ENCODE measurements at places on chromosomes 2 and 18.

DNA sequence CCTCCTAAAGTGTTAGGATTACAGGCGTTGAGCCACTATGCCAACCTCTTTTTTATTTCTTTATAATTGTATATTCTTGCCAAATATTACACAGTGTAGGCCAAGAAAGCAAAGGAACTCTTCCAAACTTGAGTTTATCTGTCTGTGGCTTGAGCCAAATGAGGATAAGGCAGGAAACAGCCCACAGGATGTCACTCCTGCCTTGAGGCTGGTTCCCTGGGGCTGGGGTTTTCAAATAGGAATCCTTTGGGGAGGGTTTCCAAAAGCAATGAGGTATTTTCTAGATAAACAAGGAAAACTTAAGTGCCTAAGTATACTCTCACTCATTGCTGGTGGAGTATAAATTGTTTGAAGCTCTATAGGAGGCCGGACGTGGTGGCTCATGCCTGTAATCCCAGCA is 56.4 kb downstream of the ADCY3 start:
- DNase-seq: no peak

DNA sequence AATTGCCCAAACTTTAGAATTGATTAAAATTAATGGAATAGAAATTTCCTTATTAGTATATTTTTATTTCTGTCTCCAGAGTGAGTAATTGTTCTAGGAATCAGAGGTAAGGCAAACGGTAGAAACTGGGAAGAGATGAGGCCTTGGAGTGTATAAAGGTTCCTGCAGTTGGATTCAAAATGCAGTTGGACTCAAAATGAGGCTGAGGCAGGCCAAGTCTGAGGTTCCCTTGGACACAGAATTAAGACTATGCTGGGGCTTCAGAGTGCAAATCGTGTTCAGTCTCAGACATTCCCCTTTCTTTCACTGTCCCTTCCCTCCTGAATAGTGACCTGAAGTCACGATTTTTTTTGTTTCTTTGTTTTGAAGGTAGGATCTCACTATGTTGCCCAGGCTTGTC is 746.9 kb upstream of the NRXN1 start:
- no peak for DNase-seq

GRCh38 chr2:237714690-237715458 is 83.7 kb upstream of the RBM44 start:
- DNase-seq: no peak

DNA sequence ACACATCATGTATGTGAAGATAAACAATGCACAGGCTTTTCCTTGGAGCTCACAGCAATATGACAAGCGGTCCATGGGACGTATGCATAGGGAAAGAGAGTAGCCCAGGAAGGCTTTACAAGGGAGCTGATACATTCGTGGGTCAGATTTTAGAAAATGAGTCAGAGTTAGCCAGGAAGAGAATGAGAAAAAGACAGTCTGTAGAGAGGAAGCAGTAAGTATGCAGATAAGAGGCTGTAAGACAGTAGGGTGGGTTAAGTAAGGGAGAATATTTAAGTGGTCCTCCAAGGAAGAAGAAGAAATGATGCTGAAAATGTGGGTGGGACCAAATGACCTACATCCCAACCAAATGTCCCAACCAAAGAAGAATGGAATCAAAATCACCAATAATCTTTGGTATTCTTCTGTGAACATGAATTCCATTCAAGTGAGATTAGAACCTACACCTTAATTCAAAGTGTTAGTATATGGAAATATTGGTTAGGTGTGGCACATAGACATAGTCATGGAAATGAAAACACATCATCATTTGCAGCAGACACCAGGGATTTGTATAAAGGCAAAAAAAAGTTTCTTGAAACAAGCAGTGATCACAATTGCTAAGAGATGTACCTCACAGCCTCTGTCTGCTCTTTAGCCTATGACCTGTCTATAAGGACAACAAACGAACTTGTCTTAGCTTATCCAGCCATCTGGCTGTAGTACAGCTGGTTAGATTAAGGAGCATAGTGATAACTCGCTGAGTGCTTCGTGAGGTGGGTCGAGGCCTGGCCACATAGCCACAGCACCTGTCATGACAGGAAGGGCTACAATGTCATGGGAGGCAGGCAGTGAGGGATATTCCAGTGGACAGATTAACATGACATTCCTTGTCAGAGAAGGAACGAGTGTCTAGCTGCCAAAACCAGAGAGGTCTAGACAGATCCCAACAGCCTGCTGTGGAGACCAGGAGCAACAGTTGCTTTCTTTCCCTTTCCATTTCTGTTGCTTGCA is 133.6 kb downstream of the ALK start:
- no peak for DNase-seq

GRCh38 chr18:77081390-77081778 is 51.2 kb downstream of the MBP start:
- DNase-seq: no peak

DNA sequence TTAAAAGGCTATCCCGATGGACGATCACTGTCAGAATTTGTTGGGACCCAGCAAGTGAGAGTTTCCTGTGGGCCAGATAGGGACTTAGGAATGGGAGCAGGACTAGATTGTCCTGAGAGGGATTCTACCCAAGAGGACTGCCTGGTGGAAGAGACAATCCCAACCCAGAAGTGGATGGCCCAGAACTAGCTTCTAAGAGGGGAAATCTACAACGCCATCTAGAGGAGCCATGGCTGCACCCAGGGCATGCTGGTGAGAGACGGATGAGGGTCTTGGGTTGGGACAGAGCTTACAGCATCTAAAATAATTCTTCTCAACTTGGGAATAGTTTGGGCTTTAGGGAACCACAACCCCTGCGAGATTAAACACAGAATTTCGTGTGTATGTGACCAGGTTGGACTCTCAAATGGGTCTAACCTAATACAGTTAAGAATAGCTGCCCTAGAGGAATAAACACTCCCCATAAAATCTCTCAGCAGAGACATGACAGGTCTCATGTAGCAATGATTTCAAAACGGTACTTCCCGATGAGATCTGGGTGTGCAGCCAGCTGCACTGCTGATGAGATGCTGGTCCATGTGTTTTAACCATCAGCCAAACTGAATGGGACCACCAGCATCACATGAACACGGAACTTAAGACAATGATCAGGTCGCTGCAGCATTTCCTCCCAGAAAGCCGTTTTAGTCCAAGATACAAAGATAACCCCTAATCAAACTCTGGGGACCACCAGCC is 50.8 kb downstream of the CCBE1 start:
- no peak for DNase-seq

DNA sequence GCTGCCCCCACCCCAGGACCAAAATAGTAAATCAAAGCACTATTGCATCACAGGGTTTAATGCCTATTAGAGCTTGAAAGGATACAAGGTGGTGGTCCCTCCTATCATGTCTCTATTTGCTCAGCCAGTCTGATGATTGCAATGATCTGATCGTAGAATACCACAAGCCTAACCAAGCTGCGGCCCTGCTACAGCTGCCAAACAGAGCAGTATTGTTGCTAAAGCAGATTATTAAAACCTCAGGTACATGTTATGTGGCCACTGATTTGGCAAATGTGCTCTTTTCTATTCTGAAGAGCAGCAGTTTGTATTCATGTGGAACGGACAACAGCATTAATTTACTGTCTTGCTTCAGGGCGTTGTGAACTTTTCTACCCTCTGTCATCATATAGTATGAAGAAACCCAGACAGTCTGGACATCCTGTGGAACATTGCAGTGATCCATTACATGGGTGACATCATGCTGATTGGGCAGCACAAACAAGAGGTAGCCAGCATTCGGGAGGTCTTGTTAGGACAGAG is 8.4 kb upstream of the VAPA start:
- DNase-seq: no peak

DNA sequence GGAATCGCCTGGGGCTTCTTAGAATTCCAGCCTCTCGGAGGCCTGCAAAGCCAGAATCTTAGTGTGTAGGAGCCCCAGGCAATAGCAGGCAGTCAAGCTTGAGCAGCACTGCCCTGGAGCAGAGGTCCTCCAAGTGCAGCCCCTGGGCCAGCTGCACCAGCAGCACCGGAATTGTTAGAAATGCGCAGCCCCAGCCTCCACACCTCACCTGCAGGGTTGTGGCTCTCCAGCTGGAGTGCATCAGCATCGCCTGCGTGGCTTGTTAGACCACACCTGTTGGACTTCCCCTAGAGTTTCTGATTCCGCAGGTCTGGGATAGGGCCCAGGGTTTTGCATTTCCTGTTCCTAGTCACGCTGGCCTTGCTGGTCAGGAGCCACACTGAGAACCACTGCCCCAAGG is 100.3 kb downstream of the ASAP2 start:
- DNase-seq: no peak

GRCh38 chr18:77033575-77033974 is 99.0 kb downstream of the MBP start:
- no peak for DNase-seq

DNA sequence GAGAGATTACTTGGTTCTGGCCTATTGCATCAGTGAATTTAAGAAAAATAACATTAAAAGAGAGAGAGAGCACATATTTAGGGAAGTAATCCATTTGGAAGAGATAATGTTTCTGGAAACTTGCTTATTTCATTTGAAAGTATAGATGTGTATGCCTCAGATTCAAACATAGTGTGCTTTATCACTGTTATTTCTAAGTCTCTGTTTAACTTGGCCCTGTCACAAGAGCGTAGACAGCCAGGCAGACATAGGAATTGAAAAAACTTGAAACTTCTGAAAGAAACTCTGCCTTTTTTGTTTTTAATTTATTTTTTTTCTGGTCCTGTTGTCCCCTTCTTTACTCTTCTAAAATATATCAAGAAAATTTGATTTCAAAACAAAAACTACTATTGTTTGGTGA is 849.1 kb downstream of the CNTNAP5 start:
- no peak for DNase-seq

DNA sequence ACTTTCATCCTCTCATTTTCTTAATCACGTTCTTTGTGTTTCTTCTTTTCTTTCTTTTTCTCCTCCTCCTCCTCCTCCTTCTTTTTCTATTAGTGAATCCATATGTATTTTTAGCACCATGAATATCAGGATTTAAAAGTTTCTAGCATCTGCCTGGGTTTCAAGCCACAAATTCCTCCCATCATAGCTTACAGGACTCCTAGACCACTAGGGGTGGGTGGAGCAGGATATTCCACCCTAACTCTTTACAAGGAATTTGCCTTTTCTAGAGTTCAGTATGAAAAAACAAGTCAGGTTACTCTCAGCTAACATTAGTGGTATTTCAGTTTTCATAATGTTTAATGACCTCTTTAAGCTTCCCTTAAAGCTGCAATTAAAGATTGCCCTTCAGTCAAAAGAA is 19.1 kb upstream of the LRRTM1 start:
- DNase-seq: no peak

- DNase-seq: no peak
Observed at GRCh38 chr18:47799376-47799775, 131.1 kb downstream of the SMAD2 start.

DNA sequence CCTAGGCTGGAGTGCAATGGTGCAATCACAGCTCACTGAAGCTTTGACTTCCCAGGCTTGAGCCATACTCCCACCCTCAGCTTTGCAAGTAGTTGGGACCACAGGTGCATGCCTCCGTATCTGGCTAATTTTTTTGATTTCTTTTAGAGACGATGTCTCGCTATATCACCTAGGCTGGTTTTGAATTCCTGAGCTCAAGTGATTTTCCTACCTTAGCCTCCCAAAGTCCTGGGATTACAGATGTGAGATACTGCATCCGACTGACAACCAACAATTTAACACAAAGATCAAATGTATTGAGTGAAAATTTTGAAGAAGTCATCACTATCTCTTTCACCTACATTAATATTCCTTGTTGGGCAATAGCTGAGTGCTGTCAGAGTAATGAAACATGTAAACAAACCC is 181.6 kb downstream of the MYCN start:
- DNase-seq: no peak

GRCh38 chr2:47237375-47238334 is 82.5 kb upstream of the STPG4 start:
- no peak for DNase-seq

GRCh38 chr2:143906850-143907249 is 613.1 kb downstream of the ZEB2 start:
- DNase-seq: no peak

DNA sequence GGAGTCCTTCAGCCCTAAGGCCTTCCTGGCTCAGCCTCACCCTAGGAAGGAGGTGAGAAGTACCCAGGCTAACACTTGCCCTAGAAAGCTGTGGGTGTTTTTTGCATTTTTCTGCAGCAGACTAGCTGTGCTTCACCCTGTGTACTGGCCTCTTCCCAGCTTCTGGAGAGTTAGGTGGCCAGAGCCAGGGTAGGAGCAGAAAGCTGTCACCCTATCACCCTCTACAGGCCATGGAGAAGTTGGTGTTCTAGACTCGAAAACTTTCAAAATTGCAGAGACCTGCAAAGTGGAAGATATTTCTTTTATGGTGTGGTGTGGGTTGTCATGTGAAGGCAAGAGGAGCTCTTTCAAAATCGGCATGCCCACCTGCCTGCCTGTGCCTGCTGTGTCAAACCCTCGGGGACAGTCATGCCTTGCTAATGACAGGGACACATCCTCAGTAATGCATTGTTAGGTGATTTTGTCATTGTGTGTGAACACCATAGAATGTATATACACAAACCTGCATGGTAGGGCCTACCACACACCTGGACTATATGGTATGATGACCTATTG is 29.8 kb downstream of the EHD3 start:
- no peak for DNase-seq

GRCh38 chr2:184078496-184078895 is 519.8 kb upstream of the ZNF804A start:
- no peak for DNase-seq

DNA sequence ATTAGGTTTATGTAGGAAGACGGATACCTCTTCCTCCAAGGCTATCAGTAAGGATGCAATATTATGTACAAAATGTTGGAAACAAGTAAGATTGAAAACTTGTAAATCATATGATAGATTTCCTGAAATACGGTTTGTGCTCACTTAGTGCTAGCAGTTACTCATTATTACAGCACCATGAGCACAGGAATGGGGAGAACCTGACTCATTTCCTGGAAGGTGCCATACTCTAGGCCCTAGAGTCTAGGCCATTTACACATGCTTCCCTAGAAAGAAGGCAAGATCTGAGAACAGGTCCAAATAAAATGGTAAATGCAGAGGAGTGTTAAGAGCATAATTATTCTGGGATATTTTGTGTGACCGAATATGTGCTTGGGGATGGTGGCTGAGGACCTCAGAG is 467.7 kb upstream of the CELF4 start:
- DNase-seq: no peak

- no peak for DNase-seq
Observed at GRCh38 chr2:105873281-105873680, 128.6 kb downstream of the NCK2 start.

- DNase-seq: no peak
Observed at GRCh38 chr2:73235315-73236028, 1.4 kb downstream of the CCT7 start.

GRCh38 chr18:2442006-2442405 is 129.3 kb downstream of the METTL4 start:
- DNase-seq: no peak

- no peak for DNase-seq
Observed at GRCh38 chr2:937530-937929, 13.1 kb upstream of the SNTG2 start.

Data from stimulated activated CD8-positive, alpha-beta memory T cell treated with anti-CD3 and anti-CD28 coated beads, Interleukin-7, amount 100 ng/mL, for 1 hour (primary cell).